Dorsolateral prefrontal cortex (tissue), 122 donors: ENCODE measurements at places on chromosomes 4 and X.
A peak's percentile ranks its signal among the peaks of the same experiment; 100 is the strongest.

- DNase-seq: no peak
Observed at GRCh38 chr4:186074189-186074588, 5.2 kb downstream of the TLR3 start.

GRCh38 chrX:933611-934010, 278.8 kb downstream of the CRLF2 start:
- no peak for DNase-seq

DNA sequence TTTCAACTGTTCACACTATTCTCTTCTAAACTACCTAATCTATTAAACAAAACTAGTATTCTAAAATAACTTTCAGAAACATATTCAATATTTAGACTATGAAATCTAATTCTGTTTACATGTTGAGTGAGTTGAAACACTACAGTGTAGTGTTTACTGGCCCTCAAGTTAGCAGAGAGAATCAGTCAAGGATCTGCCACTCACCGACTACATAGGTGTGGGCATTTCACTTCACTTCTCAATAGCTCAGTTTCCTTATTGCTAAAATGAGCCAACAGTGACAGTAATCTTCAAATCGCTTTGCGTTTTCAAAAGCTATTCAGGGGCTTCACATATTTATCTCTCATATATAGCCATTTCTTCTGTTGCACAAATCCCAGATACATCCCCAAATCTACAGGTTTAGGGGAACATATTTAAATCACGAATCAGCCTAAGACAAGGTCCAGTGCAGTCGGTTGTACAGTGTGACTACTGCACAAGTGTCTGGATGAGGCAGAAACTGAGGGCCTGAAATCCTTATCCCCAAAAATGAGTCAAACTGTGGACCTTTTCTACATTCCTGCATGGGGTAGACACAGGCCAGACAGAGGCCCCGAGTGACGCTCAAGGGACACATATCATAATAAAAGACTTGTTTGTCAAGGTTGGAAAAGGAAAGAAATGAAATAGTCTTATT, 129.8 kb downstream of the PPP3CA start:
- DNase-seq: no peak

GRCh38 chr4:173493041-173493440, 37.0 kb downstream of the HAND2 start:
- no peak for DNase-seq

- no peak for DNase-seq
Observed at GRCh38 chr4:177455561-177455970, 13.3 kb upstream of the AGA start.

GRCh38 chr4:83361416-83362103, 26.9 kb upstream of the HPSE start:
- no peak for DNase-seq

GRCh38 chr4:82842593-82842992, 44.0 kb upstream of the SCD5 start:
- DNase-seq: no peak

DNA sequence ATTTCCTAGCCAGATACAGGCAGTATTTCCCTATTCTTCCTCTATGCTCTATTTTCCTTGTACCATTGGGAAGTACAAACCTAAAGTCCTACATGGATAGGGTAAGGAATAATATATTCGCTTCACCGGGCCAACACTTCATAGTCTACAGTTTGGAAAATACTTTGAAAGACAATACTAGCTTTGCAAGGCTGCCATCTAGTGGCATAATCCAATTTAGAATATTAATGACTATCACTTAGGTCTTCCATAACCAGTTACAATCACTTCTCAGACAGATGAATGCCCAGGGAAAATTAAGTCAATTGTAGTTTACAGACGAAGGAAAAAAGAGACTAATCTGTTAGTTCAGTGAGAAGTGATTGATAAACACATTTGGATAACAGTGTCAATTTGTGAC, 141.0 kb upstream of the FAM47C start:
- DNase-seq: no peak

DNA sequence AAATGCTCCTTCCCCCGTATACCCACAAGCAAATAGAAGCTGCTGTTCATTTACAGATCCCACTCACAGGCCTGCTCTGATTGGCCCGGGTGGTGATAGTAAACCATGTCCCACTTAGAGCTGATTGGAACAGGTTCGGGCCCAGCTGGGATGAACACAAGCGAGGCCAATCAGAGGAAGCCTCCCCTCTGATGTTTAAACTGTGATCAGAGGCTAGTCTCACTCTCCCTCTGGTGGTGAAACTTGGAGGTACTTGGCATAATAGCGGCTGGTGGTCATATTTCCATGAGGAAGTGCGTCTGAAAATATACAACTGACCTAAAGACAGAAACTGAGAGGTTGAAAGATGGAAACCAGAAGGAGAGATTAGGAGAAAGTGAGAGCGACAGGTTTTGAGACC, 51.5 kb upstream of the TRPC3 start:
- DNase-seq: no peak

GRCh38 chr4:107780665-107781064, 44.1 kb upstream of the SGMS2 start:
- DNase-seq: no peak

DNA sequence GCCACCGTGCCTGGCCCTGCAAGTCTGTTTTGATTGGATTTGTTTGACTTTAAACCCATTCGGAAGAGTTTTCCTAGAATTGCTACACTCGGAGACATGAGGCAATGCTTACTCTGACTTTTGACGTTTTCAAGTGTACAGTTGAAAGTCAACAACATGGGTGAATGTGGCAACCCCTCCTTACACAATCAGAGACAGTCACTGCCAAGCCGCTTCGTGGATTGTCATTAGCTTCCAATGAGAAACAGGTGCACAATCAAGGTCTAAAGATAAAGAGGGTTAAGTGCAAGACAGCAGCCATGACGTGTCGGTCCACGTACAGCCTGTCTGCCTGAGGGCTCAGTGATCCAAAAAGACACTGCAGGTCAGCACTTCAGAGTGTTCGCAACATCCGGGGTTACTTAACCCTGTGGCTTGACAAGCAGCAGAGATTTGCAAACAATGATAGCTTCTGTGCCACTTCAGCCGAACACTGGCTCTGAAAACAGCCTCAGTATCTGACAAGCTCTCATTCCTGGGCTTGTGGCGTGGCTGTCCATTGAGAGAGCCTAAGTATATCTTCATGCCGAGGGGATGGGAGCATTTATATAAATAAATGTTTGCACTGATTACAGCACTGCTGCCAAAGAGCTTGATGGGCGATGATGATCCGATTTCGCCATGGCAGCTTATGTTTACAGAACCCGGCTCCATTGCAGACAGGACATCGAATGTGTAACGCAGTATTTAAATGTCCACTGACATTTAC, 180.0 kb downstream of the DHRSX start:
- no peak for DNase-seq

GRCh38 chrX:141673946-141674345, 24.6 kb downstream of the SPANXD start:
- DNase-seq: no peak

DNA sequence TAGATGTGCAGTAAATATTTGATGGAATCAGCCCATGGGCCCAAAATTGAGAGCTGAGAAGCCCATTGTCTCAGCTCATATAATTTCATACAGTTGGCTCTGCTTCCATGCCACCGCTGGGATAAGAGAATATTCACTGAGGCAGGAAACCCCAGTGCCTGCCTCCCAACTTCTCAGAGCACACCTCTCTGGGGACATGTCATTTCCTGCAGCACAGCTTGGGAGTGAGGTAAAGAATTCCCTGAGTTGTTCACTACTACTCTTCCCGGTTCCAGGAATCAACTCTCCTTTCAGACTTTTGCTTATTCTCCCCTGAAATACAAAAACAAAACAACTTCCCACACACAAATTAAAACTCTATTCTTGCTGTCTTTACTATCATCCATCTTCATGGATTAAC, 389.3 kb downstream of the MAPK10 start:
- no peak for DNase-seq

DNA sequence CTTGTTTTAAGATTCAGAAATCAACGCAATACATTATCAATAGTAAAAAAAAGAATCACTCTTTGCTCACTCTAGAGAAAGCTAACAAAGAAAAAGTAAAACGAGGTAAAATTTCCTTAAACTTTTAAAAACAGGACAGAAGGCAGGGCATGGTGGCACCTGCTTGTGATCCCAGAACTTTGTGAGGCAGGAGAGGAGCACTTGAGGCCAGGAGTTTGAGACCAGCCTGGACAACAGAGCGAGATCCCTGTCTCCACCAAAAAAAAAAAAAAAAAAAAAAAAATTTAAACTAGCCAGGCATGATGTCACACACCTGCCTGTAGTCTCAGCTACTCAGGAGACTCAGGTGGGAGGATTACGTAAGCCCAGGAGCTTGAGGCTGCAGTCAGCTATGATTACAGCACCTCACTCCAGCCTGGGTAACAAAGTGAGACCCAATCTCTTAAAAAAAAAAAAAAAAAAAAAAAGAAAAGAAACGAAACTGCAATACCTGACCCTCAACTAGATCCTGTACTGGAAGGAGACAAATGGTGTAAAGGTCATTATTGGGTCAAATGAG, 3.5 kb downstream of the CCNI start:
- no peak for DNase-seq

DNA sequence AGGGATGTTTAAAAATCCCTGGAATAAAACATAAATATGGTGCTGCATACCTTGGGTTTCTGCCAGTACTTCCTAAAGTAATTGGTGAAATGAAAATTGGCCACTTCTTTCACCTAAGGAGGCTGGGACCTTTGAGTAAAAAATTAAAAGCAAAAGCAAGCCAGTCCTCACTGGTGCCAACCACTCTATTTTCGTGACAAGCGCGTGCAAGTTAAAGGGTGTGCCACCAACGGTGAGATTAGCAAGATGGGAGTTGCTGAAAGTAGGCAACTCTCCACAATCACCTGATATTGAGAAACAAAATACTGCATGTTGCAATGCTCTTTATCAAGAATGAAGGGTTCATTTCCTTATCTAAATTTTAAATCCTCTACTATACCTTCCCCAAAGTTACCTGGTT, 19.7 kb upstream of the RTL9 start:
- DNase-seq: no peak

GRCh38 chr4:145697332-145697731, 17.4 kb downstream of the C4orf51 start:
- DNase-seq: no peak

DNA sequence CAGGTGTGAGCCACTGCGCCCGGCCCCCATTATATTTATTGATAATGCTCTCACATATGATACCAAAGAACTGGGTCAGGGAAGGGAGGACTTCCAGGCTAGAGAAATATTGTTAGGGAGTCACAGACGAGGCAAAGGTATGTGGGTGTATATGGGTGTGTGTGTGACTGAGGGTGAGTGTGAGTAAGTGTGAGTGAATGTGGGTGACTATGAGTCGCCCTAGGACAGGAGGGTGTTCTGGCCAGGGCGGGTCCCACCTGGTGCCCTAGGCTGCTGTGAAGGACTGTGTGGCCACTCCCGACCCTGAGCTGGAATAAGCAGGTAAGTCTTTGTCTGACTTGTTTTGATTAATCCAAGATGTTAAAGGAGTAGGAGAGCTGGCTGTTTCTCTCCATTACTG, 34.4 kb downstream of the RWDD4 start:
- no peak for DNase-seq

DNA sequence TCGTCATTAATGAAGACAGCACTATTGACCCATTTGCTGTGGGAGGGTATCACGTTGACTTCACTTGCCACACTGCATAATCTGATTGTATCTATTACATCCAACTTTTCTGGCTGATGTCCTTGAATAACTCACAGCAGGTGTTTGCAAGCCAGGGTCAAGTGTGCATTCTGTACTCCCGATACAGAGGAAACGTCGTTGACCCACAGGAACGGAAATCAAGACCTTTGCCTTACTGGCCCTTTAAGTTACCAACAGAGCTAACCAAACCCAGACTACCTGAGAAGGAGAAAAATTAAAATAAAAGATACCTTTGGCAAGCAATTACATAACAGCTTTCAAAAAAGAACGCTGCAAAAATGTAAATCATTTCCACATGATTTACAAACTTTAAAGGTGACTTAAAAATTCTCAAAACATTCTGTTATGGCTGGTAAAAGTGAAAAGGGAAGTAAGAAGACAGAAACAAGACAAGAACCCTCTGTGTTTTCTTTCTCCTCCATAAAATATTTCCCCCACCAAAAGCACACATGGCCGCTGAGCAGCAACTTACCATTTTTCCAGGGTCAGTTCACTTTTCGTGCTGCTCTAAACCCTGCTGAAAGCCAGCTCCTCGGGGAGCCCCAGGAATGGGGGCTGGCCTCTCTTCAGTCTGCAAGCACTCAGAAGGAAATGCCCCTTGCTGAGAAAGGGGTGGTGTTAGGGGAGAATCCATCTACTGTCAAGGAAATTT, 6.5 kb upstream of the SHISA3 start:
- DNase-seq: no peak

GRCh38 chr4:155079871-155080270, 128.6 kb upstream of the NPY2R start:
- no peak for DNase-seq

DNA sequence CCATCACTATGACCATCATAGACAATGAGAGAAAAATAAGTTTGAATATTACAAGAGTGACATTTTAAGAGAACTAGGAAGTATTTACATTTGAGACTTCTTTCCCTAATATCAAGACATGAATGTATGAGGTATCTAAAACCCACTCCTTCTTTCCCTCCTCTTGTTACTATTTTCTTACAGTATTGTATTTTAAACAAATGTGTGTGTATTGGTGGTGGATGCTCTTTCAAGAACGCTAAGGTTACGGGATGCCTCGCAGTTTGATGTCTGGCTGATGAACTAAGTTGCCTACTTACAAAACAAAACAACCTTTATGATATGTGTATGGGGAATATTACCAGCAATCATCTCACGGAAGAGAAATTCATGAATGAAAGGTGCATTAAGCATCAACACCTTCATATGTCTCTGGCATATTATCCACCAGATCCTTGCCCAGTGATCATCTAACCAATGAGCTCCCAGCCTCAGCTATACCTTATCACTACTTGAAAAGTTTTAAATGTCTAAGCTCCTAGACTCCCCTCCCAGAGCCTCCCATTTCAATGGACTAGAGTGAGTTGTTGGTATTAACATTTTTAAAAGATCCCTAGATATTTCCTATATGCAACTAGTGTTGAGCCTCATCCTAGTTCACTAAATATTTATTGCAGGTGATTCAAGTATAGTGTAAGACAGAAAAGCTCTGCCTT, 10.6 kb downstream of the AREG start:
- no peak for DNase-seq

- peak; percentile 85 for DNase-seq
Observed at GRCh38 chr4:41360214-41360920, 103.6 kb downstream of the UCHL1 start.

DNA sequence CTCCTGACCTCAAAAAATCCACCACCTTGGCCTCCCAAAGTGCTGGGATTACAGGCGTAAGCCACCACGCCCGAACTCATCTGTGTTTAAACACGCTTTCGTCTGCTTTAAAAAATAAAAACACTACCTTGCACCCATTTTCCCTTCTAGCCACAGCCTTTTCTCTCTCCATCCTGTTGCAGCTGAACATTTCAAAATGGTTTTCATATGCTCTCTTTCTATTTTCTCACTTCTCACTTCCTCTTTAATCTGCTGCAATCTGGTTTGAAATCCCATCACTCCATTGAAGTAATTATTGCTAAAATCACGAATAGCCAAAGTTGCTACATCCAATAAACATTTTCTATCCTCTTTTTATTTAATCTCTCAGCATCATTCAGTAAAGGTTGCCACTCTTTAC, 70.0 kb downstream of the DCHS2 start:
- no peak for DNase-seq
